NCI-H1105 treated with DMSO at 0.1 percent for 48 hours (cell line): ENCODE measurements at places on chromosomes 6 and 20.

- DNase-seq = no peak
These were observed 242.9 kb downstream of the CDH4 start for GRCh38 chr20:61494763-61495575.

GRCh38 chr6:108945681-108946159 is 97.5 kb downstream of the ARMC2 start:
- DNase-seq = no peak

DNA sequence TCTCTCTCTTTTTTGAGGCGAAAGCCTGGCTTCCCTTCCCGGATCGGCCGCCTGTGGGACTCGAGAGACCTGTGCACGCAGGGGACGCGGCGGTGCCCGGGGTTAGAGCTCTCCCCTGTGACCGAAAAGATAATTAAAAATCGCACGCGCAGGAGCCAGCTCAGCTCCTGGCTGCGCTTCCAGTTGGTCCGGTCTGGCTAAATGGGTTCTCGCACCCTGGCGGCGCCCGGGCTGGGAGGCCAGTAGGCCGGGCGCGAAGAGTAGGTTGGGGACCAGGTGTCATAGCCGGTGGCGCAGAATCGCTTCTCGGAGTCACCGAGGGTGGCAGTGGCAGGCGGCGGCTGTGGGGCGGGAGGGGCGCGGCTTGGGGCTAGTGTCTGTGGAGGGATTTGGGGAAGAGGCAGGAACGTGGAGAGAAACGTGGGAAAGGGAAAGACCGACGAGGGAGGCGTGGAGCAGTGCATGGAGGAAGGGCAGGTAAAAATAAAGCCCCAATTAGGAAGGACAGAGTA is 41.9 kb upstream of the SUPT3H start:
- DNase-seq = peak; percentile 54

DNA sequence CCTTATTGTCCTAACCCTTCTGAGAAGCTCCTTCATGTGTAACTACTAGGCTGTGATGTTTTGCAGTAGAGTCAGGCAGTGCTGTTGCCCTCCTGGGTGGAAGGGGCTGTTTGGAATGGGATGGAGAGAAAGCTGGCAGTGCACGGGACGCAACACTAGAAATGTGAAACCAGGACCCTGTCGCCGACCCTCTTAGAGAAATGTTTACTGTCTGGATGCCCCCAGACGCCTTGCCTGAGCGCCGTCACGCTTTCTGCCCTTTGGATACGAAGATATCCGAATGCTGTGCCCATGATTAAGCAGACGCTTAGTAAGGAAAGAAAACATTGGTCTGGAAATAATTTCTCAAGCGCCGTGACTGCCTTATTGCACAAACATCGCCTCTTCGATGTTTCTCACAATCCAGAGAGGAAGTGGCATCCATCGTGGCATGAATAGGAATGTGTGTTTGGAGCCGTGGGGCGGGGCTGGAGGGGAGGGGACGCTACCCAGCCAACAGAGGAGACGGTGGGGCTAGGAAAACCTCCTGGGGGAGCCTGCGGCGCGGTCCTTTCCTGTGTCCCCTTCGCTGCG is 661 bp upstream of the PPP1R14C start:
- DNase-seq = no peak

DNA sequence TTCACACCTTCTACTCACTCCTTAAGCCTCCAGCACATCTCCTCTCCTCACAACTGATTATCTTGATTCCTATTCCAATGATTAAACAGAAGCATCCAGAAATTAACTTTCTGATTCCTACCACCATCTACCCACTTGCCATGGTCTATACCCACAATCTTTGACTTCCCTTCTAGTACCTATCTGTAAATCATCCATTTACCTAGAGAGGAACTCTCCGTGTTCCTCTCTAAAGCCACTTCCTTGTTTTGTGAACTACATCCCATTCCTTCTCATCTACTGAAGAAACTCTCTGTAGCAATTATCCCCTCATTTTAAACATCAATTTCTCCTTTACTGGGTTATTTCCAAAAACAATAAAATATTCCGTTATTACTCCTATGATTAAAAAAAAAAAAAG is 167.3 kb downstream of the ARHGAP18 start:
- no peak for DNase-seq

DNA sequence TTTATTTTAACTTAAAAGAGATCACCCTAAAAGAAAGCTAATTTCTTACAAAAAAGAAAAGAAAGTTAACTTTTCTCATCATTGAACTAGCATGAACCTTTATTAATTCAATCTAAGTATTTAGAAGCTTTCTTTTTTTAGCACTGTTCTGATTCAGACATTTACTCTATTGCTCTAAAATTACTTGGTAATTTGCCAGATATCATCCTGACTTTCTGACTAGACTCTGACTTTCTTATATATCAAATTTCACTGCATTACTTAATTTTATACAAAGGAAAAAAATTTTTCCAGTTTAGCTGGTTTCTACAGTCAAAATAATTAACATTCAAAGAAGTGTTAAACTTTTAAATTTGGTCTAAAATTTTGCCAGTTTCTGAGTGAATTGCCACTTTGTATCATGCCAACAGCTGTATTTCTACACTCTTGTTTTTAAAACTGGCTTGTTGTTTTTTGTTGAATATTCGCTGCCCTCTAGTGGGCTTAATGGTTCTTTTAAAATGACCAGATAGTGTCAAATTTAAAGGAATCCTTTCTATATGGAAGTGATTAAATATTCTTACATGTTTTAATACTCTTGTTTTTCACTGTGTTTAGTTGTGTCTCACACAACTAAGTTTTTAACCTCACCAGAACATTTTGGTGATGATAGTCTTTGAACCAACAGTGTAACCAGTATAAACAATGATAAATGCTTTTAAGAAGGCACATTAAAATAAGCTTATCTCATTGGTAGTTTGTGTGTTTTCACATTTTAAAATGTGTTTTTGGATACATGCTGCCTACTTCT is 102.0 kb downstream of the POPDC3 start:
- peak; percentile 62 for DNase-seq

- DNase-seq = no peak
These were observed 118.2 kb downstream of the CD83 start for GRCh38 chr6:14235653-14236356.

GRCh38 chr6:79030023-79030422 is 48.0 kb downstream of the PHIP start:
- no peak for DNase-seq

- no peak for DNase-seq
These were observed 35.9 kb downstream of the SRC start for GRCh38 chr20:37381621-37382471.

GRCh38 chr6:142635130-142635529 is 309.8 kb downstream of the HIVEP2 start:
- no peak for DNase-seq

- no peak for DNase-seq
These were observed 100.0 kb upstream of the CNR1 start for GRCh38 chr6:88266126-88266525.

- no peak for DNase-seq
These were observed 32.2 kb upstream of the IER3 start for GRCh38 chr6:30776390-30777154.

GRCh38 chr6:25138934-25139415 is 140.2 kb upstream of the CARMIL1 start:
- DNase-seq = no peak

- no peak for DNase-seq
These were observed 69.5 kb upstream of the LGSN start for GRCh38 chr6:63389191-63389844.

GRCh38 chr20:57432862-57433491 is 41.8 kb downstream of the RBM38 start:
- DNase-seq = no peak

GRCh38 chr6:13038315-13038714 is 290.0 kb downstream of the TBC1D7 start:
- peak; percentile 58 for DNase-seq

GRCh38 chr20:34089655-34090345 is 22.2 kb downstream of the EIF2S2 start:
- peak; percentile 81 for DNase-seq

DNA sequence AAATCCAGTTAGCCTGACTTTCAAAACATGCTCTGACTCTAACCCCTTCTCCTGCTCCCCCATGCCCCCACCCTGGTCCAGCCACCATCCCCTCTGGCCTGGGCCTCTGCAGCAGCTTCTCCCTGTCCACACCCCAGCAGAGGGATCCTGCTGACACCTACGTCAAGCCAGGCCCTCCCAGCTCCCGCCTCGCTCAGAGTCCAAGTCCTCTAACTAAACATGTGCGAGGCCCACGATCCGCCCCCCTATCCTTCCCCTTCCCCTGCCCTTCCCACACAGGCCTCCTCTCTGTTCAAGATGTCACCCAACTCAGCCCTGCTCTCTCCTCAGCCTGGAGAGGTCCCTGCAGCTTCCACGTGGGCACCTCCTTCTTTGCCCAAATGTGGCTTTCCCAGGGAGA is 33.7 kb downstream of the NFATC2 start:
- no peak for DNase-seq

DNA sequence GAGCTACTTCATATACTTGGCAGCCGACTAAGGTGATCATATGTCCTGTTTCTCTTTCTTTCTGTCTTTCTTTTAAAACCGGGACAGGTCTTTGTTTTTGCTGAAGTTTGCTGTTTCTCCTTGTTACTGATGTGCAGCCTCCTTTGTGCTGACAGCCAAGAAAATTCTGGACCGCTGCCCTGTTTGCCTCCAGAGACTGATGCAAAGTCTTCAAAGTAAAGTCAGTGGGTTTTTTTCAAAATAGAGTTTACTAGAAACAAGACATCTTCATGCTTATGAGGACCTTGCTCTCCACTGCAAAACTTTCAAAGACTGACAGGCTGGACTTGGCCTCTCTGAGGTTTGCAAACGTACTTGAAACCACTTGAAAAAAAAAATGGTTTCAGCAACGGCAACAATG is 510.5 kb upstream of the MAP3K7 start:
- peak; percentile 65 for DNase-seq

GRCh38 chr20:10527781-10528180 is 92.7 kb downstream of the SLX4IP start:
- DNase-seq = no peak

- DNase-seq = no peak
These were observed 157.5 kb downstream of the BMP7 start for GRCh38 chr20:57108742-57109570.

DNA sequence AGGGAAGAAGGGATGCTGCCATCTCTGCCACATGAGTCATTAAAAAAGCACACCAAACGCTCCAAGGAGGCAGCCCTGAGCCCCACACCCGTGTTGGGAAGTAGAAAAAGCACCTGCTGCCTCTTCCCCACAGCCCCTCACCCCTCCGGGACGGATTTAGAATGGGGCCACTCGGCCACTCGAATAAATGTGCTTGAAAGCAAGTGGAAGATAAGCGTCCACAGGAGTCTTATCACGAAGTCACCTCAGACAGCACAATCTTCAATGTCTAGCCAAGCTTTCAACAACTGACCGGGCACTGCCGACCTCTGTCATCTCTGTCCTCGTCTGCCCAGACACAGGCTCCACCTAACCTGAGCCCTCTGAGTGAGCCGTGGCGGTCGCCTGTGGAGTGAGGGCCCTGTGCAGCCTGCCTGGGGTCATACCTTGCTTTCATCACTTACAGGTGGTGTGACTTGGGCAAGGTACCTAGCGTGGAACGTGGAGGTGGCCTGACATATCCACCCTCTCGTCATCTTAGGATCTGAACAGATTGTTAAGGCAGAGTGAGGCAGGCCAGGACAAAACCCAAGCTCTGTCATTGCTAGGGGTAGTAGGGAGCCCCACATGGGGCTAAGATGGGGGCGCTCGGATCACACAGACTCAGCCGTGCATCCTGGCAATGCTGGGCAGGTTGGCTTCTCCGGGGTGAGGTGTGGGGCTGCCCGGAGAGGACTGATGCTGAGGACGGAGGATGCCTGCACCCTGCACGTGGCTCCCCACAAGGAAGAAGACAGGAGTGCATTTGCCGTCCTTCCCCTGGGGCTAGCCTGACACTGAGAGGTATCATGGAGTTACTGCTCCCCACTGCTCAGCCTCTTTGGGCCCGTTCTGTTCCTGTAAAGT is 34.8 kb downstream of the PSMG4 start:
- DNase-seq = no peak

GRCh38 chr20:21583486-21584168 is 69.8 kb upstream of the NKX2-2 start:
- DNase-seq = peak; percentile 99

- DNase-seq = no peak
These were observed 648.5 kb downstream of the TFAP2A start for GRCh38 chr6:9766240-9766915.

DNA sequence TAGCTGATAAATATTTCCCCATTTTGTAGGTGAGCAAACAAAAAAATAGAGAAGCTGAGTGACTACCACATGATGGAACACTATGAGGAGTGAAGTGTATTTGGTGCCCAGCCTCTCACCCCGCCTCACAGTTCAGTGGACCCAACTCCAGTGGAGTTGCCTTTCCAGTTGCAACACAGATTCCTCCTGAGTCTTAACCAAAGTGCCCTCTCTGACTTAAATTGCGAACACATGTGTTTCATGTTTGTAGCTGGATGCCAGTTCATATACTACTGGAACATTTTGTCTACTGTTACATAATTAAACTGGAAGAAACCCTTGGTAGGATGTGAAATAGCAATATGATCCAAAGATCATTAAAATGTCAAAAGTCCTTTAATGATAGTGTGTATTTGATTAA is 448.9 kb downstream of the COL12A1 start:
- no peak for DNase-seq

DNA sequence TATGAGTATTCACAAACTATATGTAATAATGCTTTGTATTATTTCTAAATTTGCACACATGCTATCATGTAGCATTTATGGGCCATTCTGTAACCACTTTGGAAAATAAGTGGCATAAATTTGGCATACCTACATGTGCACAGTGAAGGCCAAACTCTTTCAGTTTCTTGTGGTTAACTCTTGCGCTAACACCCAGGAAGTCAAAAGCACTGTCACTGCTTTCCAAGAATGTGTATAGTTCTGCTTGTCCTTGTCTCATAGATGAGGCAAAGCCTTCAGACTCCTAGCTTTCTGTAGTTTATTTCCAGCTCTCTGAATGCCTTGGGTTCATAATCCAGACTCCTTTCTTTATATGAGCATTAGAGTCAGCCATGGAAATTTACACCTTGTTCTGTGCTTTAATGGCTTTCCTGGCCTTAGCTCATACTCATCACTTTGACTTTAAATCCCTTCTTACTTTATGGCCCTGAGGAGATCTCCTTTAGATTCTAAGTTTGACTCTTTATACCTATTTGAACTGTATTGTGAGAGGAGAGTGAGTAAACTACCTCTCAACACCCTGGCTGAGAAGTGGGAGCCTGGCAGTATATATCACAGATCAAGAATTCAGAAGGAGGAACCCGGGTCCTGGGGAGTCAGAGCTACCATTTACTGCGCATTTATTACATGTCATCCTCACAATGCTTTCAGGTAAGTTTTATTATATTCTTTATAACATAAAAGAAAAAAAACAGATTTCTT is 949 bp upstream of the SLC17A3 start:
- no peak for DNase-seq

DNA sequence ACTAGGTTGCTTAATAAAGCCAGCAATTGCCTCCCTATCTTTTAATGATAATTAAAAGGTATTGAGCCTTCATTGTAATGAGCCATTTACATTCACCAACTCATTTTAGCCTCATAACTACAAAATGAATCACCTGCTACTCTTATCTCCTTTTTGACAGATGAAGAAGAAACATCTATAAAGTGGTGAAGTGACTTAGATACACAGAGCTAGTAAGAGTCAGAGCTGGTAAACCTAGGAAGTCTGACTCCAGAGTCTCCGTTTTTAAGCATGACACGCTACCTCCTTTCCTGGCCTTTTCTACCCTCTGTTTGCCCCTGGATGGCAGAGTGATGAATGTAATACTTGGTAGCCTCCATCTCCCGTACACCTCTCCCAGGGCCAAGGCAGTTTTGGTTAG is 93.5 kb downstream of the SPTLC3 start:
- no peak for DNase-seq
